Activated T-cell treated with anti-CD3 and anti-CD28 coated beads, Interleukin-2, amount 50 U/mL, for 72 hours (primary cell): ENCODE measurements at places on chromosomes 6 and 20. TPM values are rescaled to one million over a fixed set of nuclear protein-coding genes. Genes with fewer than 3 reads are reported as not detected.
A peak's percentile ranks its signal among the peaks of the same experiment; 100 is the strongest.

Gene RIPPLY2
- total RNA-seq: not detected

DNA sequence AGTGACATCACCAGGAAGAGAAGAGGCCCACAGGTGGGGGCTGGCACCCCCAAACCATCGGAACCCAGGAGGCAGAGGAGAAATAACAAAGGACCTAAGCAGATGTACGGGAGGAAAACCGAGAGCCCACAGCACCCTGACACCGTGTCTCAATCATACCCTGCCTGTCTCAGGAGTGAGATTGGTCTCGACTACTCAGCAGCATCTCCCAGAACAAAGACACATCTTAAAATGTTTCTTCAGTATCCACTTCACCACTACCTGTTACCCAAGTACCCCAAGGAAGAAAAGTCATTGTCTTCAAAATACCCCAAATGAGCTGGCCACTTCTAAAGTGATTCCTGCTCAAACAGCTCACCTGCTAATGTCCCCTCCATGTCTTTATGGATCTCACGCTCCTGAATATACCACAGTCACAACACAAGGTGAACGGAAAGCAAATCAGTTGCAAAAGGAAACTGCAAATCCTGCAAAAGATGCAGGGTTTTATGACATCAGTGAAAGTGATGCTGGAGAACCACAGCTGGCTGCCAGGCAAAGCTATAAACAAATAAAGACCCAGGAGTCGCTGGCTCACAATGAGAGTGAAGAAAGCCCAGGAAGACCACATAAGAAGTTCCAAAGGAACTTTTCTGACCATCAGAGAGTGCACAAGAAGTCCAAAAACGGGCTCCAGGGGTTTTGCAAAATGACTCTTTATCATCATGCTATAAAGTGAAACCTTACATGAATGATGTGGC, 44.1 kb downstream of the PREX1 start:
- DNase-seq: peak; percentile 69

- no peak for DNase-seq
These were observed 5.1 kb downstream of the COX4I2 start for GRCh38 chr20:31642837-31643236.

DNA sequence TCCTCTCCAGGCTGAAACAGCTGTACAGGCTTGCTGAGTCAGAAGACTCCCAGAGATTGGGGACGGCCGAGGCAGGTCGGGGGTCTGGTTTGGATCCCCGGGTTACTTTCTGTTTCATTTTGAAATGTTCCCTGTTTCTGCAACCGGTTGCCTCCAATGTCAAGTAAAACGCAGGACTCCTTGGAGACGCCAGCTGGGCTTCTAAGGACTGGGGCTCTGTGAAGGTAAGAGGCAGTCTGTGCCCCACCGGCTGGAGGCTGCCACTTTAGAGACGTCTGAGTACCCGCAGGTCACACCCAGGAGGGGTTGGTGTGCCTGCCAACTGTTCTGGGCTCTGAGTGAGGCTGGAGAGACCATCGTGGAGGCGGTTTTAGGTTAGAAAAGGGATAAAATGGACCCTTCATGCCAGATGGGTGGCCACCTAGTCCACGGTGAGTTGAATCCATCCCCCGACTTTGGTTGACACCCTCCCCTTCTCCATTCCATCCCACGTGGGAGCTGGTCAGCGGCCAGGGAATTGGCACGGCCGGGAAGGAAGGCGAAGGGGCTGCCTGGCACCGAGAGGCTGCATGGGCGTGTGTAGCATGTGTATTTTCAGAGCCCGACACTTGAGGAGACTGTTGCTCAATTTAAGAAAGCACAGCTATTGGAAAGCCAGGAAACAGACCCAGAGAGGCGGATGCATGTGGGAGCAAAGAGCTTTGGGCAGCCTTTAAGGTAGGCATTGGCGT, 240.9 kb downstream of the PHACTR1 start:
- peak; percentile 11 for DNase-seq

DNA sequence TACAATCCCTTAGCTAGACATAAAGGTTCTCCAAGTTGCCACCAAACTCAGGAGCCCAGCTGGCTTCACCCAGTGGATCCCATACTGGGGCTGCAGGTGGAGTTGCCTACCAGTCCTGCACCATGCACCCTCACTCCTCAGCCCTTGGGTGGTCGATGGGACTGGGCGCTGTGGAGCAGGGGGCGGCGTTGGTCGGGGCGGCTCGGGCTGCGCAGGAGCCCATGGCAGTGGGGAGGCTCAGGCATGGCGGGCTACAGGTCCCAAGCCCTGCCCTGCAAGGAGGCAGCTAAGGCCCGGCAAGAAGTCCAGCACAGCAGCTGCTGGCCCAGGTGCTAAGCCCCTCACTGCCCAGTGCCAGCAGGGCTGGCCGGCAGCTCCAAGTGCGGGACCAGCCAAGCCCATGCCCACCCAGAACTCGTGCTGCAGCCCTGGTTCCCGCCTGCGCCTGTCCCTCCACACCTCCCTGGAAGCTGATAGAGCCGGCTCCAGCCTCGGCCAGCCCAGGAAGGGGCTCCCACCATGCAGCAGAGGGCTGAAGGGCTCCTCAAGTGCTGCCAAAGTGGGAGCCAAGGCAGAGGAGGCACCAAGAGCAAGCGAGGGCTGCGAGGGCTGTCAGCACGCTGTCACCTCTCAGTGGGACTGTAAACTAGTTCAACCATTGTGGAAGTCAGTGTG, 912.1 kb downstream of the PHF3 start:
- no peak for DNase-seq

DNA sequence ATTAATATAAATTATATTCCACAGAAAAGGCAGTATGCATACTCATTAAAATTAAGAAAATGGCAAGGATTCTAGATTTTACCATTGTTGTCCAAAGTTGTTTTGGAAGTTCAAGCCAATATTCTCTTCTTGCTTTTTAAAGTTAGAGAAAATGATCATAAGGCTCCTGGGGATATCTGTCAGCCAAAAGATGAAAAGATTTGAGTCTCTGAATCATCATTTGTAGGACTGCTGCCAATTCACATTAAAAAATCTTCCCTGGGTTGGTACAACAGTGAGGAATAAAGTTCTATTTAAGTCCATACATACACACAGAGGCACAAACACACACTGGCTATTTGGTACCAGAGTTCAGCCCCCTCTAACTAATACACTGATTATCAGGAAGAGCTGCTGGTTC, 620.1 kb downstream of the COL12A1 start:
- no peak for DNase-seq

- no peak for DNase-seq
These were observed 104.4 kb upstream of the LAMP5 start for GRCh38 chr20:9409981-9410380.
